ENCODE measurements at places on chromosomes 3 and 15.

- no peak for DNase-seq
Observed at GRCh38 chr15:95948411-95948810, 382.1 kb upstream of the NR2F2 start.

DNA sequence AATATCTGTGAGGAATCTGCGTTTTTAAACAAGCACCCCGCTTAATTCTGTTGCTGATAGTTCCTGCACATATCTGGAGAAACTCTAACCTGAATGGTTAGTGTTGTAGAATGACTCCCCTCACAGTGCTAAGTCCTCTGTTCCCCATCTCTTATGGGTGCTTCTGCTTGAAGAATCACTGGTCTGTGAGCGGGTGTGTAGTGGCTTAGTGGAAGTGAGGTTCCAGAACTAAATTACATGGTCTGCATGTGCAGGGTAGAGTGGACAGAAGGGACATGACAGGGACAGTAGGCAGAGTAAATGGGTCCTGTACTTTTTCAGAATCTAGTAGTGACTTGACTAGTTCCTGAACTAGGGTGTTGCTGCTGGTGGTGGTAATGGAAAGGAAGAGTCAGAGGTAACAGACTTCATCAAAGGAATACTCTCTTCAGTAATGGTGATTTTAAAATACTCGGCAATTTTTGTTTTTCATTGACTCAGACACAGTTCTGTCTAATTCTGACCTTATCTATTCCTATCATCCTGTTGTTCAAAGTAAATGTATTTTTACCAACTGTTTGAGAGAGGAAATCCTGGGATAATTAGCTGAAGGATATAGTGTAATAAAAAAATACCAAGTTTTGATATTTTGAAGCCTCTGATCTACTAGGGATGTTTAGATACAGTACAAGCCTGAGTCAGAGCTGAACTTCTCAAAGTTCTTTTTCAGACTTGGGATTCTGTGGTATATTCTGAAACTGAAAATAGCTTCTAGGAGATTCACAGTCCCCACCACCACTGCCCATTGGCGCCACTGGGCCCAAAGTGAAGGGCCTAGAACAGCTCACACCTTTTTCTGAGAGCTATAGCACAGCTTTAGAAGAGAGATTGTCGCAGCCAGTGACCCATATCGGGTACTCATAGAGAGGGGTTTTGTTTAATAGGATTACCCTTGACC is 55.5 kb downstream of the FNDC3B start:
- no peak for DNase-seq

DNA sequence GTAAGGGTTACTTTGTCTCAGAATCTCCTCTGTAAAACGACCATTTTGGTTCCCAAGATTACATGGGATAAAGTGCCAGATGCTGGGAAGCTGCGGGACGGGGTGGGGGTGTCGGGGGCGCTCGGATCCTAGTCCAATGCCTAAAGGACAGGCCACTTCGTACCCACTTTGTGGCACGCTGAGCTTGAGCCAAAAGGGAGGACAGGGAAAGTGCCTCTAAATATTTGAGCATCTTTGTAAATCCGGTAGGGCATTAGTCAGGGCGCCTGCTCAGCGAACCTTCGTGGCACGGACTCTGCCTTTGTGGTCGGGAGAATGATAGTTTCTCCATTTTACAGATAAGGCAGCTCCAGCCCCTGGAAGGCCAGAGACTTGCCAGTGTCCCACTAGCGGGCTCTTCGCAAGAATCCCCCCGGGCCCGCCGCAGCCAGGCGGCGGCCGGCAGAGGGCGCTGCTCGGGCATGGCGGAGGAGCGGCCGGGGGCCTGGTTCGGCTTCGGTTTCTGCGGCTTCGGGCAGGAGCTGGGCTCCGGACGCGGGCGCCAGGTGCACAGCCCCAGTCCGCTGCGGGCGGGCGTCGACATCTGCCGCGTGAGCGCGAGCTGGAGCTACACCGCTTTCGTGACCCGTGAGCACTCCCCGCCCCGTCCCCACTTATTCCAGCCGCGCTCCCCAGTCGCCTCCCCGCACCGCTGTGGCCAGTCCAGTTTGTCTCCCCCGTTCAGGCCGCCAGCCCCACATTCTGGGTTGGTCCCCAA is 1.8 kb downstream of the RCCD1 start:
- DNase-seq, result peak; percentile 25

- DNase-seq, result no peak
Observed at GRCh38 chr3:17817545-17817944, 75.1 kb upstream of the TBC1D5 start.

DNA sequence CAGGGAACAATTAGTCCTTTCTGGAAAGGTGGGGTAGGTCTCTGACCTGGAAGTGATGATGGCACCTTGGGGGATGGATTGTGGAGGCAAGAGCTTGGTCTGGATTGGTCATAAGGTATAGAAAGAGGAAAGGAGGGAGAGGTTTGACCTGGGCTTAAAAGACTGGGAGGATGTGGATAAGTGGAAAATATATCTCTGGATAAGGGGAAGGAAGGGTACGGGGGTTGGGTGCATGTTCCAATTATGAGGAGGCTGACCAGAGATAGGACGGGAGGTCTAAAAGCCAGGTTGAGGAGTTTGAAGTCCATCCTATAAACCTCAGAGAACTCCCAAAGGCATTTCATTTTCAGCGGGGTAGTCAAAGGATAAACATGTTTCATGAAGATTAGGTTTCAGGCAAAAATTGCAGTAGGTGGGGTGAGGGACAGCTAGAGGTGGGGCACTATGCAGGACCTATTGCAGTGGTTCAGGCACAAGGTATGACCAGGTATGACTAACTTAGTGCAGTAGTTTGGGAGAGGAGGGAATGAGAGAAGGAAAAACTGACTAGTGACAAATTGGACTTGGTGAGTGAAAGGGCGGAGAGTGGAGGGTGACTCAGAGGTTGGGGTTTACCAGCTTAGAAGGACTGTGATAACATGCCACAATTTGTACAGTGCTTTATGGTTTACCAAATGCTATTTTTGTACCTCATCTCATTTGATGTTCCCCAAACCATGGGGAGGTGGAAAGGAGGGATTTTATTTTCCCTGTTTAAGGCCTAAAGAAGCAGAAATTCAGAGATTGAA is 10.7 kb downstream of the PDE8A start:
- no peak for DNase-seq

- DNase-seq, result peak; percentile 59
Observed at GRCh38 chr3:182683453-182683852, 109.9 kb upstream of the ATP11B start.

GRCh38 chr3:100335434-100335833 is 877 bp downstream of the NIT2 start:
- no peak for DNase-seq

DNA sequence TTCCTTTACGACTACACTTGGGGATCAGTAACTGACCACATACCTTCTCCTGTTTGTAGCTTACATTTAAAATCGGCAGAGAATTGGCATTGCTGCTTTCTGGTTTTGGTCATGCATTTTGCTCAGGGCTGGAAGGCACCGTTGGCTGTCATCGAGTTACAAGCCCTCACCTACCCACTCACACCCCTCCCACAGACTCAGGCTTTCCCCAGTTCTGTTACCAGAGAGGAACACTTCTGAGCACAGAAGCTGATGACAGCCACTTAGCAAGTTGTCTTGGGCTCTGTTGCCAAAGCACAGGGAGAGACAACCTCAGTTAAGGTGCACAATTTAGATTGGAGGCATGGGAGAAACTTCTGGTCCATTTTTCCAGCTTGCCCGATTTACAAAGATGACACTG is 204.8 kb upstream of the TOPAZ1 start:
- DNase-seq, result no peak

GRCh38 chr3:178019645-178020044 is 516.6 kb upstream of the KCNMB2 start:
- no peak for DNase-seq

DNA sequence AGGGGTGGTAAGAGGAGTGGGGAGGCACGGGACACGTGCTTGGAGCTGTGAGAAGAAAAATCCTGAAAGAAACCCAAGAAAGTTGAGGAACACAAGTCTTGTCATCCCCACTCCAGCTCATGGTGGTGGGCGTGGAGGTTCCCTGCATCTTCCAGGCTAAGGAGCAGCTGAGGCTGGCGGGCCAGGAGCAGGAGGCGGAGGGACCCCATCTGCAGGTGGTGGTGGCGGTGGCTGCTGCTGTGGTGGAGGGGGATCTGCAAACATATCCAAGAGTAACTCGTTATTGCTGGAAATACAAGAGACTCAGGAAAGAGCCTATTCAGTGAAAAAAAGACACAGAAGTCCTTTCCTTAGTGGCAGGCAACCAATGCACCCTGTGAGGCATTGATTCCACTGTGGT is 9.4 kb upstream of the CSPG5 start:
- DNase-seq, result no peak

- DNase-seq, result no peak
Observed at GRCh38 chr3:170766253-170766652, 103.7 kb downstream of the RPL22L1 start.

GRCh38 chr15:70277556-70277955 is 179.8 kb upstream of the TLE3 start:
- DNase-seq, result no peak

DNA sequence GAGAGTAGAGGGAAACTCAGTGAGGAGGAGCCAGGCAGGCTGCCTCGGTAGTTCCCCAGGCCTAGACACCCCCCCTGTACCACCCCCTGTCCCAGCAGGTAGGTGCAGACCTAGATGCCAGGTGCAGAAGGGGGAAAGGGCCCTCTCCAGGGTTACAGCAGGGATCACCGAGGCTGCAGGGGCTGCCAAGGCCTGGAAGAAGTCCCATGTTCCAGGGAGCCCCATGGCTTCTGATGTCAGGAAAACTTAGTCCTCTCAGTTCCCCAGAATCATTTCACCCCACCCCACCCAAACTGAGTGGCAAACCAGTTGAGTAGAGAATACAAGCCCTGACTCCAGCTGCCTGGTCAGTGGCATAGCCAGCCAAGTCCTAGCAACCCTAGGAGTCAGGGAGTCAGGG is 7.4 kb upstream of the SEMA3B start:
- DNase-seq, result no peak

DNA sequence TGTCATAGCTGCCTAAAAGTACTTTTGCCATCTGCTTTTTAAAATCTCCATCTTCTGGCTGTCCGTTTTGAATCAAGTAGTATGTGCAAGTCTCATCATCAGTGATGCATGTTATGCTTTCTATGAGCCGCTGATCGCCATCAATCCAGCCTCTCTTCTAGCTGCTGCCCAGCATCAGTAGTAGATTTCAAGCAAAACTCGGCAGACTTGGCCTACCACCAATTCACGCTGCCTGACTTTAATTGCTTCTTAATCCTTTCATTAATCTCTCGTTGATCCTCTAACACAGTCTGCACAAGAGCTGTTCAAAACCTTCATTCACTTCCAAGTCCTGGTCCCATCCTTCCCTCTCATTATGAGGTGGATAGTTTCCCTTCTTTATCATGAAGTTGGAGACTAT is 104.9 kb downstream of the NSUN3 start:
- DNase-seq, result no peak

DNA sequence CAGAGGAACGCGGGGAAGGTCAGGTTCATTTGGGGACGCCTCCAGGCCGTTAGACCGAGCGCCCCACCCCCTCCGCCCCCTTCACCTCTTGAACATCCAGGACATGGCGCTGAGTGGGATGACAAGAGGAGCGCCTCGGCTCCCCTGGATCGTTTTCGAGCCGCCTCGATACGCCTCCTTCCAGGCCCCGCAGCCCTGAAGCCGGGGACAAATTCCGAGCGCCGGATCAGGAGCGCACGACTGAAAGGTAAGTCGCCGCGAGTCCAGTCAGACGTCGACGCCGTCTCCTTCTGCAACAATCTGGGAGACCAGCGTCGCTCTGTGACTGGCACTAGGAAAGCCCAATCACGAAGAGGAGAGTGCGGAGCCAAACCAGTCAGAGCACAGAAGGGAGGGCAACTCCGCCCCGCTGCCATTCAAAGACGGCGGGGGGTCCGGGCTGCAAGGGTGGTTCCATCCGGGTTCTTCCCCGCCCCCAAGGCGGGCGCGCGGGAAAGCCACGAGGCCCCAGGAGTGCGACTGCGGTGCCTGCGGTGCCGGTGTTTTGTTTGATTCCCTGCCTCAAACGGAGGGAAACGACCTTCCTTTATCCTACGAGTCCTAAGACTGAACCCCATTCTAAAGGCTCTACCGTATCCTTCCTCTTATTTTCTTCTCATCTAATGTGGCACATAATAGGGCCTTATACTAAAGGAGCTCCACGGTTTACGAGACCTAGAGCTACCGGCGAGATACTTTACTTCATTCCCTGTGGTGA is at the start of gene HLTF:
Gene HLTF, minus strand, starts transcription at position 302 of the 757 bp plus-strand sequence. Its CDS starts 197 bp downstream, at position 105.
- DNase-seq, result peak; percentile 96

GRCh38 chr15:90191794-90192509 is 9.2 kb upstream of the SEMA4B start:
- DNase-seq, result peak; percentile 90

- DNase-seq, result no peak
Observed at GRCh38 chr15:67349634-67350033, 95.0 kb downstream of the IQCH start.

GRCh38 chr3:160856450-160856849 is 100.4 kb downstream of the PPM1L start:
- DNase-seq, result no peak

DNA sequence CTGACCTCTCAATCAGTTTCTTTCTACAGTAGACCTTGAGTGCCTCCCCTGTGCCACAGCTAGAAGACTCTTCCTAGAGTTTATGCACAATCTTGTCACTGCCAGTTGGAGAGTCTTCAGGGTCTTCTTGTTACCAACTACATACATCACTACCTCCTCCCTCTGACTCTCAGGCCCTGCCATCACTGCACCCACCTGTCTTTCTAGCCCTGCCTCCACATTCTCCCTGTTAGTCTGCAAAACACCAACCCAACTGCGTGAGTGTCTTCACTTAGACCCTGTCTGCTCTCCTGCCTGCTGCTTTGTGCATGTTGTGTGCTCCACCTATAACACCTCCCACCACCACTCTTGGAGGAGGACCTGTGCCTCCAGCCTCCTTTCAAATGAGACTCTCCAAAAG is 34.4 kb downstream of the CLSTN2 start:
- DNase-seq, result no peak

DNA sequence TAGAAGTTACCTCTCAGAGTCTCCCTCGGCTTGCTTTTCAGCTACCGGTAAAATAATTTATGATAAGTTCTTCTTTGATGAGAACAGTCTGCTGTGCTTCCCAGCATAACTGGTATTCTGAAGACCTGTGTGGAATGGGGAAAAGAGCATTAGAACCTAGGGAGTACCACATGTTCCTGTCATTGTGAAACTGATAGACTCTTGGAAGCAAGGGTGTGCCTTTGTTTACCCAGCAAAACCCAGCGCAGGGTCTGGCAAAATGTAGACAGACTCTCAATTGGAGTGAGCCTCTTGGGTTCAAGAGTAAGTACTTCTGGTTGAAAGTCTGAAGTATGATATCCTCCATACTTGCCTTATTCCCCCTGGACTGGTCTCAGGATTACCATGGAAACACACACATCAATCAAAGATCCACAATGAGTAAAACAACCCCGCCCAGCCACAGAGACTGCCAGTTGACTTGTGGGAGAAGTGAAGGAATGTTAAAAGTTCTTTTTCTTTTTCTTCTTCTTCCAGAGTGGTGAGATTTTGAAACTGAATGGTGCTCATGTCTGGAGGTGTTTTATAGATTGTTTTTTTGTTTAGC is 652.4 kb upstream of the NAALADL2 start:
- no peak for DNase-seq
